ENCODE measurements at places on chromosomes 1 and 21. TPM values are rescaled to one million over a fixed set of nuclear protein-coding genes. Genes with fewer than 3 reads are reported as not detected.

PM20D1 gene
- total RNA-seq, result 0.04 TPM

DNAI4 gene
- 3.6 TPM for total RNA-seq

KANK4 gene
- total RNA-seq, result not detected

EVA1C gene
- 23.6 TPM for total RNA-seq

CHD5 gene
- total RNA-seq, result 0.04 TPM

OR2T35 gene
- total RNA-seq, result not detected

UBL4B gene
- total RNA-seq, result not detected

ASTN1 gene
- total RNA-seq, result not detected

HSPA13 gene
- total RNA-seq, result 57.8 TPM

ANGPTL3 gene
- not detected for total RNA-seq

CFHR1 gene
- 0.07 TPM for total RNA-seq

RXFP4 gene
- total RNA-seq, result 0.14 TPM

MYOG gene
- total RNA-seq, result not detected

LCE1E gene
- not detected for total RNA-seq

CXADR gene
- 4.4 TPM for total RNA-seq

TRPM2 gene
- not detected for total RNA-seq

CD34 gene
- total RNA-seq, result 16.9 TPM

SYTL1 gene
- under 0.01 TPM for total RNA-seq

LCE1B gene
- not detected for total RNA-seq

TTF2 gene
- total RNA-seq, result 29.1 TPM

S100A14 gene
- 0.20 TPM for total RNA-seq

TDRD10 gene
- 3.8 TPM for total RNA-seq

COL9A2 gene
- 0.60 TPM for total RNA-seq

ZSWIM5 gene
- 0.46 TPM for total RNA-seq

KCNJ15 gene
- 0.04 TPM for total RNA-seq

PTGER3 gene
- not detected for total RNA-seq

FAM177B gene
- not detected for total RNA-seq

BNIPL gene
- 0.07 TPM for total RNA-seq

NBPF4 gene
- not detected for total RNA-seq

MX2 gene
- 0.59 TPM for total RNA-seq

CRB1 gene
- total RNA-seq, result not detected

HHIPL2 gene
- not detected for total RNA-seq

TMPRSS2 gene
- not detected for total RNA-seq

NTMT2 gene
- not detected for total RNA-seq

FAM72C gene
- 3.7 TPM for total RNA-seq

GMEB1 gene
- 12.7 TPM for total RNA-seq

MSH4 gene
- 0.13 TPM for total RNA-seq

FBXO2 gene
- 1.1 TPM for total RNA-seq

AMIGO1 gene
- 2.4 TPM for total RNA-seq

HES4 gene
- 17.8 TPM for total RNA-seq

DYNLT5 gene
- 1.1 TPM for total RNA-seq

CACHD1 gene
- total RNA-seq, result 3.7 TPM

KIAA1614 gene
- 1.8 TPM for total RNA-seq

S100A16 gene
- total RNA-seq, result 689 TPM

TMEM125 gene
- not detected for total RNA-seq

PTP4A2 gene
- total RNA-seq, result 256 TPM

C8A gene
- total RNA-seq, result not detected

FCGR2B gene
- not detected for total RNA-seq

PTAFR gene
- 0.20 TPM for total RNA-seq

CHRM3 gene
- total RNA-seq, result not detected

Measured in pulmonary artery endothelial cell (primary cell).